CD4-positive, alpha-beta T cell treated with Interleukin-4 for 1 hour (primary cell): ENCODE measurements at places on chromosomes 11 and 22.

GRCh38 chr11:11500744-11501487 is 120.9 kb downstream of the GALNT18 start:
- DNase-seq, result no peak

DNA sequence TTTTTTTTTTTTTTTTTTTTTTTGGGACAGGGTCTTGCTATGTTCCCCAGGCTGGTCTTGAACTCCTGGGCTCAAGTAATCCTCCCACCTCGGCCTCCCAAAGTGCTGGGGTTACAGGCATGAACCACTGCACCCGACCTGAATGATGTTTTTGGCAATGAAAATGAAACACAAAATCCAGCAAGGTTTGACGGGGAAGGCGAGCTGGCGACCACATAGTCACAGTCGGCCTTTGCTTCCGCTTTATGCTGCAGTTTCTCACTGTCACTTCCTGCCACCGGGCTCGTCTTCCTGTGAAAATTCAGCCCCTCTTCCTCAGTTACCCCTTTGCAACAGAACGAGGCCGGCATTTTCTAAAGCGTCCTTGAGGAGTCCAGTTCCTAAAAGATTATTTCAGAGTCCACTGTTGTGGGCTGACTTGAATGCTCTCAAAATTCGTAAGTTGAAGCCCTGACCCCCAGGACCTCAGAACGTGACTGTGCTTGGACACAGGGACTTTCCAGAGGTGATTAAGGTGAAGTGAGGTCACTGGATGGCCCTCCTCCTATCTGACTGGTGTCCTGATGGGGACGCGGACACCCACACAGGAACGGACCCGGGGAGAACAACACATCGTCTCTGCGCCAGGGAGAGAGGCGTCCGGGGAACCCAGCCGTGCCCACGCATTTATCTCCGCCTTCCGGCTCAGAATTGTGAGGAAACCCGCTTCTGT is 2.9 kb upstream of the BID start:
- DNase-seq, result peak; percentile 84

GRCh38 chr11:59247531-59248227 is 35.0 kb upstream of the MPEG1 start:
- DNase-seq, result peak; percentile 44

DNA sequence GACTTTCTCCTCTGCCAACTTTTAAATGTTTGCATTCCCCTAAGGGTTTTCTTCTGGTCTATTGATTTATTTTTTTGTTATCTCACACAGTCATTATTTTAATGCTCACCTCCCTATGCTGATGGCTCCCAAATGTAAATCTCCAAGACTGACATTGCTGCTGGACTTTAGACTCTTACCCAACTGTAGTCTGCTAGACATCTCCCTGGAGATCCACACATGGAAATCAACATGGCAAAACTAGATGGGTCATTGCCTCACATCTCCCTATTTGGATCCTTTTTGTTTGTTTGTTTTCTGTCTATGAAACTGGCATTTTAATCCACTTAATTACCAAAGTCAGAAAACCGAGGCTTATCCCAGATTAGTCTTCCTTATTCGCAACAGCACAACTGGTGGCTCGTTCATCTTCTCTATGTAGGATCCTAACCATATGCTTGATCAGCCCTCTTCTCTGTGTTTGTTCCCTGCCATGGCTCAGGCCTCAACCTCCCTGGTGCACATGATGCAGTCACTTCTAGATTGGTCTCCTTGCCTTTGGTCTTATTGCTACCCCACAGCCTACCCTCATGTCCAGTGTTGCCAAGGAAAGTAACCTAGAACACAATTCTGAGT is 37.3 kb downstream of the SC5D start:
- DNase-seq, result no peak

GRCh38 chr11:40306938-40307548 is 1152.4 kb downstream of the LRRC4C start:
- DNase-seq, result no peak

- no peak for DNase-seq
These were observed 32.6 kb downstream of the KREMEN1 start for GRCh38 chr22:29105468-29105867.

GRCh38 chr11:303363-303762 is 4.0 kb upstream of the IFITM5 start:
- DNase-seq, result peak; percentile 45

DNA sequence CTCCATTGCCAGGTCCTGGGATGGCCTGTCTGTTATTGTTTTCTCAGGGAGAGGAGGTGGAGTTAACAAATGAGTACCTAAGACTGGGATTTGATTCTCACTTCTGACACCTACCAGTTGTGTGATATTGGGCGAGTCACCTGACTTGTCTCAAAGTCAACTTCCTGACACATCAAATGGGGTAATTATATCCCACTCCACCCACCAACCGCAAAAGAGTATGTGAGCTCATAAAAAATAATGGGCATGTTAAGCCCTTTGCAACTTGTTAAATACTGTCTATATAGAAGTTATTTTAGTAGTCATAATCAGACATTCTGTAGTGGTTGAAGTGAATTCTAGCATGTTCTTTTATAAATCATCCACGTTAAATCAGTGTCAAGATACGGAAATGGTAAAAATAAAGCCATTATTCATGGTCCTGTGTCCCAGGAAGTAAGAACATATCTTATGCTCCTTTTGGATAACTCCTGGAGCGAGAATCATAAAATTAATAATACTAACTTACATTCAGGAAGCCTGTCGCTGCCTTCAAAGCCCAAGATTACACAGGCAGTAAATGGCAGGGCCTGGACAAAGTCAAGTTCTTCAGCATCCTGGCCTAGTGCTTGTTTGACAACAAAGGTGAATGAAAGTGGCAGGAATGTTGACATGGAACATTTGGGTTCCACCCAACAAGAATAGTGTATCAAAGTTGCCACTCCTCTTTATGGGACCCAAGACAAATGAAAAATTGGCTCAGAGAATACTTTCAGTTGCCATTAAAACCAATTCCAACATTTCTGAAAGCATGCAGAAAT is 54.3 kb downstream of the SYTL2 start:
- DNase-seq, result peak; percentile 56

DNA sequence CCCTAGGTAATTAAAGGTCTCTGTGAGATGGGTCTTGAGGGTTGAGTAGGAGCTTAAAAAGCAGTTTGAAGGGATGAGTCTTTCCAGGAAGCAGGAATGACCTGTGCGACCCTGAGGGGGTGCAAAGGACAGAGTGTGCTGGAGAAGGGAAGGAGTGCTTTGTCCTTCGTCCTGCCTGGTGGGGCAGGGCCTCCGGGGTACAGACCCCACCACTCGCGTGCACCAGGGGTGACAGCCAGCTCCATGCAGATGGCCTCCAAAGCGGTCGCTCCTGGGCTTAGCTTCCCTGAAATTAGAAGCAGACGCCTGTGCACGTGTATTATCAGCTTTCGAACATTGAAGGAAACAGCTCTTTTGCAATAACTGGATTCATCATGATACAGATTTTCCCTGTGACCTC is 959.8 kb downstream of the BRD1 start:
- no peak for DNase-seq

- DNase-seq, result no peak
These were observed 184.1 kb upstream of the ARHGAP20 start for GRCh38 chr11:110896358-110896757.

DNA sequence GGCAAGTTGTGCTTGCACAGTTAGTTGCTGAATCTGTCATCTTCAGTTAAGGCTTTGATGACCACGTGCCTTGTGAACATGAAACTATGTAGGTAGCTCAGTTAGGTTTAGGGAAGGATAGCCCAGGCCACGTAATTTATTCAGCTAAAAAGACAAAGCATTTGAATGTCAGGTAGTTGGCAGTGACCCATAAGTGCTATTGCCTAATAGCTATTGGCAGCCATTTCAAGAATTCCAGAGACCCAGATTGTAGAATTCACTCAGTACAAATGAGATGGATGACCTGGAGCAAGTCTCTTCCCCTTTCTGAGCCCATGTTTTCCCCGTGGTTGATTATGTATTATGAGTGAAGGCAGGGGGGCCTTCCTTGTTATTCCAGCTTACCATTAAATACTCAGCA is 265.3 kb upstream of the ANO5 start:
- DNase-seq, result no peak

DNA sequence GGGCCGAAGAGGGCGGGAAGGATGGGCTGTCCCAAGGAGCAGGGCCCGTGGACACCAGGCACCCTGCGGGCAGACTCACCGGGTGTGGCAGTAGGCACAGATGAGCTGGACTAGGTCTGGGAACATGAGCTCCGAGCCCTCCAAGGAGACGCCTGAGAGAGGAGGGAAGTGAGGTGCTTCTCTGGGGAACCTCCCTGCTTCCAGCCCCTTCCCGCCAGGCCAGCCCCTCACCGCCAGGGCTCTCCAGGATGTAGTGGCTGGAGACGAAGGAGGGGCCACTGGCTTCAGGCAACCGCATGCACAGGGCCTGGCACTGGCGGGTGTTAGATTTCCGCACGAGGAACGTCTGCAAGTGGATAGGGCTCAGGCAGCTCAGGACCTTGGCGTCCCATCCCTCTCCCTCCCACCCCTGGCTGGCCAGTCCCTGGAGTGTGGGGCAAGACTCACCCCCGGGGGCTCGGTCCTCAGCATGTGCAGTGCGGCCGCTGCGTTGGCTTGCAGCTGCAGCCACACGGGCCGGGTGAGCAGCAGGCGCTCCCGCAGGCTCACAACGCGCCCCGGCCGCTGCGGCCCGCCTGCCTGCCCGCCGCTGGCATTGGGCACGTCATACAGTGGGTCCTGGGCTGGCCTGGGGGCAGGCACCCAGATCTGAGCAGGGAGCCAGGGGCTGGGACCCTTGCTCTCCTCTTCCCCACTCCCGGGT is 552 bp downstream of the RIN1 start:
- no peak for DNase-seq
